ENCODE measurements at places on chromosomes 3 and 15.

DNA sequence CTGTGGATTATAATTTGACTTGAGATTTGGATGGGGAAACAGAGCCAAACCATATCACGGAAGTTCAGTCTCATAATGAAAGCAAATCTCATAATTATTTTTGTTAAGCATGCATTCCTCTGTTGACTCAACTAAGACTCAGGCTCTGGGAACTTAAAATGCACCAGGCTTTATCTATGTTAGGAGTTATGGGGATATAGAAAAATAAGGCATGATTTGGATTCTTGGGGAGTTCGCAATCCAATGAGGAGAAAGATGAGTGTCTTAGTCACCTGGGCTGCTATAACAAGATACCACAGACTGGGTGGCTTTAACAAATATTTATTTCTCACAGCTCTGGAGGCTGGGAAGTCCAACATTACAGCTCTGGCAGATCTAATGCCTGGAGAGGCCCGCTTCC is 89.4 kb upstream of the TJP1 start:
- DNase-seq = no peak

DNA sequence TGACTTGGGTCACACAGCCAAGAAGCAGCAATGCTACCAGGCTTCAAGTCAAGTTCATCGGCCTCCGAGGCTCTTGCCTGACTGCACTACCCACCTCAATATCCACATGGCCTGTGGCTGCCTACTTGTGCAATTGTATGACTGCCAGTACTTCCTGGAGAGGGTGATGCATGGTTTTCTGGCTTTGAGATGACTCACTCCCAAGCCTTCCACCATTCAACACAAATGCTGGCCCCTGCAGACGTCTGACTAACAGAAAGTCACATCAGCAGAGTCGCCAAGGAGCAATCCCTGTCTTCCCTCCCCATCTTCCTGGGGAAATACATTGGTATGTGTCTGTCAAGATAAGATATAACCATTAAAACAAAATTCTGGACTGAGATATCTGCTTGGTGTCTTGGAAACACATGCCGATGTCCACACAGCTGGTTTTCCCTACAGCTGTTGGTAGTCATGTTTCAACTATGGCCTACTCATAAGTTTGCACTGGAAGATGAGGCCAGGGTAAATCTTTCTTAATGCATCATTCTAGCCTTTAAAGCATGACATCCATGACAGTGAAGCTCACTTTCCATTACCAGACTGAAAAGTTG is 79.6 kb upstream of the SPATA12 start:
- DNase-seq = peak; percentile 48

DNA sequence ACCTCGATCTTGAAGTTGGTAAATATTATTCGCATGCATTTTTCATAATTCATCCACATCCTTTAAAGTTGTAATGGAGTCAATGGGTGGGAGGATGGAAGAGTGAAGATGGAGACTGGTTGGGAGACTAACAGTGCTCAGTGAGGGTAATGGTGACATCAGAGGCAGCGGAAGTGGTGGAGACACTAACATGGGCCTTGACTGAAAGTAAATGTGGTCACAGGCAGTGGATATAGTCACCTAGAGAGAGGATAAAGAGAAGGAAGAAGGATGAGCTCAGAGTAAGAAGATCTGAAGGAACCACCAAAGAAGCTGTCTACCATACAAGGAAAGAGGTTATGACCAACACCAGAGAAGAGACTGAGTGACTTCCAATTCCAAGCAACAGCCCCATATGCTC is 281.6 kb upstream of the STT3B start:
- DNase-seq = no peak

DNA sequence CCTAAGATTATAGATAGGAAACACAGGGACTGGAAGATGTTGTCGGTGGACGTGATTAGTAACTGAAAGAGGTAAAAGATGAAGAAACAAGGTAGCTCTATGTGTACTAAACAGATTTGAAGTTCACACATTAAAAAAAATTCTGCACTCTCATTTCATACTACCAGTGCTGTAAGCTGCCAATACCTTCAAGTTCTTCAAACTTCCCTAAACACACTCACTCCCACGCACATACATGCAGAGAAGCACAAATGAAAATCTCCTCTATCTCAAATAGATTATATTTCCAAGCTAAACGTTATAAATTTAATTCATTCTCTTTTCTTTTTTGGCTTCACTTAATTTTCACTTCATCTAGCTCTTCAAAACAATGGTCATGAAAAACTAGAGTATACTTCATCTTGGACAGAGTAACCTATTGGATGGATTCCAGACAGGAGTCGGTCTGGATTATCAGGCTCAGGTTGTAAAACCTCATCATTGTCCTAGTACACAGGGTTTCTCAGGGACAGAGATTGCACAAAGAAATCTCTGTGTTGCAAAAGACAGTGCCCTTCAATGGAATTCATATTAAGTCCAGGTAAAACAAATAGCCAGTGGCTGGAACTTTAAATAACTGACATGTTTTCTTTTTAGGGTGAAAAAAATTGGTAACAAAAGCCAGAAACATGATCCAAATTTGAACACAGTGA is 408.1 kb upstream of the ZNF385D start:
- DNase-seq = no peak

GRCh38 chr15:66287461-66288057 is 5.8 kb upstream of the DIS3L start:
- DNase-seq = no peak

GRCh38 chr3:117130222-117130621 is 420.6 kb downstream of the TUSC7 start:
- no peak for DNase-seq

GRCh38 chr3:123668906-123669305 is 84.1 kb upstream of the HACD2 start:
- no peak for DNase-seq

GRCh38 chr3:124256156-124256555 is 264.2 kb upstream of the ROPN1 start:
- DNase-seq = no peak

- no peak for DNase-seq
Measured at GRCh38 chr3:150747886-150748683, 14.9 kb downstream of the SIAH2 start.

DNA sequence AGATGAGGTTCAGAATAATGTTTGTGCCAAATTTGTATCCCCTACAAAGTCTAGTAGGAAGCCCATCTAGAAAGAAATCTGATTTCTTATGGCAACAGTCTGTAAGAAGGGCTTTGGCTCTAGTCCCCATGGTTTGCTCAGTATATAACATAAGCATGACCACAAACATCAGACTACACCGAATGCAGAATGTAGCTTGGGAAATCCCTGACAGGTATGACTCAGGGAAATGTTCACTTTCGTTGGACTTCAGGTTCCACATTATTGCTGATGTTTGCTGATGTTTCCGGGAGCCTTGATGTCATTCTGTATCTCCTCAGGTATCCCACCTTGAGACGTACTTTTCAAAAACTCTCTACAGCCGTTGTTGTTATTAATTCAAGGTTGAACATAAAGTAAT is 304.4 kb upstream of the TGFBR2 start:
- DNase-seq = no peak

DNA sequence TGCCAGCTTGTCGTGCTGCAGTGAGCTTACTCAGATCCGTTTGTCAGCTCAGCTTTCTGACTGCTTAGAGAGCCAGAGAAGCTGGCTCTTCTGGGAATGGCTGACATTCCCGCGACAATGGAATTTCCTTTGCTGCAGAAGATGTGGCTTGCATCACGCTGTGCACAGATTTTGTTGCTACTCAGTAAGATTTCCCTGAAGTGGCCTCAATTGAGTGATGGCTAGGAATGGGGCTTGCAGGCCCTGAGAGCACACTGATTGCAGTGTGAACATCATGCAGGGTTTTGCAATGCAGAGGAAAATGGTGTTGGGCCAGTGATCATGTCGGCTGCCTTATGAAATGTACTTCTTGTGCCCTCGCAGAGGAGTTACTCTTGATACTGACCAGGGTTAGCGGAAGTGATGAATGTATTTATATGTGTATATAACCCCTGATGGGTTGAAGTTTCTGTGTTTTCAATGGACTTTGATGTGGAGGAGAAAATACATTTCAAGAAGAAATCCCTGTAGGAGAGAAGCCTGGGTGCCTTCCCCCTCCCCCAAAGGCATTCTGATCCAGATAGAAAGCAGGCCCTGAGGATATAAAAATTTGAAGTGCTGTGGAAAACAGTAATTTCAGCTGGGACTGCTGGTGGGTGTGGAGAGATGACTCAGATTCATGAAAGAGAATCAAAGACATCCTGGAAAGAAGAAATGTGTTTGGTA is 102.5 kb upstream of the PDZRN3 start:
- DNase-seq = no peak

DNA sequence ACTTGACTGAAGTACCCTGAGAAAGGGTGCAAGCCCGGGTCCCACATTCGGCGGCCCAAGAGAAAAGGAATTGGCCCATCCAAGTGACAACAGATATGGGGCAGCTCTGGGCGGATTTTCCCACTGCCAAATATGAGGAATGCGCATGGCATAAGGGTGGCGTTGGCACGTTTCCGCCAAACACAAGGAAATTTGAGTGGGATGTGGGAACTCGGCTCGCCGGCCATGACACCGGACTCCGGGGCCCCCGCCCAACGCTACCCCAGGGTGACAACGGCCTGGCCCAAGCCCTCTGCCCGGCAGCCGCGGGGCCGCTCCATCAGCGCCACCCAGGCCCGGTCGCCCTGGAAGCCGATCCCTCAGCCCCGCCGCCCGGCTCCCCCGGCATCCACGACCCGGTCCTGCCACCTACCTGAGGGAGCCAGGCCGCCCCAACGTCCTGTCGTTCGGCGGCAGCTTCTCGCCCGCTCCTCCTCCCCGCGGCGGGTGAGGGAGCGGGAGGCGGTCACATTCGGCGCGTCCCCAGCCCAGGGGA is 449 bp downstream of the RAF1 start:
- DNase-seq = peak; percentile 44

GRCh38 chr3:14305324-14305723 is 97.1 kb upstream of the SLC6A6 start:
- no peak for DNase-seq
